ENCODE measurements at places on chromosomes 5 and 9.

DNA sequence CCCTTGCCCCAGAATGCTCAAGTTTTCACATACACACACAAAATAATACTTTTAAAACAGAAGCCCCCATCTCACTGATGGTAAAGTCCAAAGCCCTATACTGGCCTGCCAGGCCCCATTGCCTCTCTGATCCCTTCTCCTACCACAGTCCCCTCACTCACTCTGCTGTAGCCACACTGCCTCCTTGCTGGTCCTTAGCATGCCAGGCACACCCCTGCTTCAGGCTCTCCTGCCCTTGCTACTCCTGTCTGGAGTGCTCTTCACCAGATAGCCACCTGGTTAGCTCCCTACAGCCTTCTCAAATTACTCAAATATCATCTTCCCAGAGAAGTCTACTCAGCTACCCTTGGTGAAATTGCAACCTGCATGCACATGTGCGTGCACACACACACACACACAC lies 177.5 kb downstream of the C5orf15 start:
- DNase-seq = no peak

- no peak for DNase-seq
Measured at GRCh38 chr5:169431386-169431785, 130.4 kb upstream of the SLIT3 start.

GRCh38 chr9:105418588-105419500 lies 29.0 kb upstream of the FSD1L start:
- no peak for DNase-seq

- no peak for DNase-seq
Measured at GRCh38 chr9:104849023-104849422, 78.9 kb downstream of the ABCA1 start.

DNA sequence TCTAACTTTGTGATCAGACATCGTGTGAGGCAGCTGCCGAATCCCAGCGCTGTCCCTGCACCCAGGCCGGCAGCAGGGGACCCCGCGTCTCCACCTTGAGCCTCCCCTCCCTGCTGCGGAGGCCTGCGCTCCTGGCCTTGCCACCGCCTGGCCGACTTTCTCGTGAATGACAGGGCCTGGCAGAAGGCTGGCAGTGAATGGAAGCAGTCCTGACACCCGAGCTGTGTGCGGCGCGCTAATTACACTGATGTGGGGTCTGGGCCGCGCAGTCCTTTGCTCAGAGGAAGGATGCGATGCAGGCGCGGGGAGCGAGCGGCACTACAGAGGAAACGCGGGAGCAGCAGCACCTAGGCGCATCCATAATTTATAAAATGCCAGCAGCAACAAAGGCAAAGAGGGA lies 40.3 kb downstream of the POU4F3 start:
- no peak for DNase-seq

DNA sequence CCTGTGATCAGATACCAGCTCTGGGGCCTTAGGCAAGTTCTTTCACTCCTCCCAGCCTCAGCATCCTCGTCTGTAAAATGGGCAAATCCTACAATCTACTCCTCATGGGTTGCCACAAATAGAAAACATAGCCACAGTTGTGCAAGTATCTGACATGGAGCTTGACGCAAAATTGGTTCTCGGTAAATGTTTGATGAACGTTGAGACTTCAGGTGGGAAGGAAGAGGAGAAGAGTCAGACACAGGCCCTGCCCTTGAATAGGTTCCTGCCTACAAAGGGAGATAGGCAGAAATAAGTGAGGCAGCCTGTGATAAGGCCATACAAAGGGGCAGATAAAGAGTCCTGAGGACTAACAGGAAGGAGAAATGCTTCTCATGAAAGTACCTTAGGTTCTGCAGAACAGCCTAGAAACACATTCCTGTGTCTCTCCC lies 26.1 kb upstream of the CPEB4 start:
- no peak for DNase-seq

Data from KBM-7 (cell line).